ENCODE measurements at places on chromosomes 6 and 20.

DNA sequence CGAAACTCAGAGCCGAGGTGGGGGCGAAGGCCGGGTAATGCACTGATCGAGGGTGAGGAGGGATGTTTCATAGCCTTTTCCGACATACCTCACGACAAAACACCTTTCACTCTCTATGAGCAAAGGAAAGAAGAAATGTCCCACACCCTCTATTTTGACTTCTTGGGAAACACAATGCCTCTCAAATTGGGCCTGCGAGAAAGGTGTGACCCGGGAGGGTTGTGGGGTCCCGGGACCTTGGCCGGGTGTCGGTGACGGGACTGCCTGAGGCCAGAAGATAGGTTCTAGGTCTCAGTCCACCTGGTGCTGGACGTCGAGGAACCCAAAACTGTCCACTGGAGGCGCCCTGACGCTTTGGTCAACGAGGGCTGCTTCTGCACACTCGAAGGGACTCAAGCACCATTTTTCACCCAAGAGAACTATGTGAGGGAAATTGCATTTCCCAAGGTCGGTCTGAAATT, 41.1 kb upstream of the OSTM1 start:
- DNase-seq, result no peak

- DNase-seq, result no peak
These were observed 66.3 kb downstream of the NCOA3 start for GRCh38 chr20:47568019-47568418.

- DNase-seq, result no peak
These were observed 199.5 kb downstream of the ADGRB3 start for GRCh38 chr6:68834551-68834950.

- no peak for DNase-seq
These were observed 347.3 kb upstream of the CDH4 start for GRCh38 chr20:60904730-60905129.

GRCh38 chr6:165701005-165701404, 38.0 kb upstream of the PDE10A start:
- no peak for DNase-seq

- no peak for DNase-seq
These were observed 518.3 kb downstream of the KIF16B start for GRCh38 chr20:16054985-16055384.

GRCh38 chr6:3297909-3298308, 39.2 kb downstream of the PSMG4 start:
- DNase-seq, result no peak

GRCh38 chr6:6599468-6599873, 11.0 kb downstream of the LY86 start:
- DNase-seq, result no peak

- no peak for DNase-seq
These were observed 13.0 kb upstream of the TGM2 start for GRCh38 chr20:38178065-38178491.

DNA sequence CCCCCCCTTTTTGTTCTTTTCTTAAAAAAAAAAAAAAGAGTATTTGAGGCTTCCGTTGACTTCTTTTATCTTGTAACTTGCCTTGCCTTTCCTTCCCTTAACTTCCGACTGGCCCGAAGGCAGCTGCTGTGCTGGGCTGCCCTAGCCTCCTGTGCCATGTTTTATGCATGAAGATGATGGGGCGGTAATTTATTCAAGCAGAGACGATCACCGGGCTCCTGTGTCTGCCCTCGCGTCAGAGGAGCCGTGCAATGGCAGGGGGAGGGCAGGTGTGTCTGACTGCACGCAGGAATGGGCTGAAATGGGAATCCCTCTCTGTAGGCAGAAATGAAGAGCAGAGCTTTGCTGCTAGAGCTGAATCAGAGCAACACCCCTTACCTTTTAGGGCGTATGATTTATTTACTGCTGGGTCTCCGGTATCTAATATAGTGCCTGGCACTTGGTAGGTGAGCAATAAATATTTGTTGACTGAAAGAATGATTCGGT, 106.3 kb upstream of the RIPOR2 start:
- no peak for DNase-seq

- DNase-seq, result no peak
These were observed 35.2 kb downstream of the PHACTR1 start for GRCh38 chr6:12751694-12752325.

DNA sequence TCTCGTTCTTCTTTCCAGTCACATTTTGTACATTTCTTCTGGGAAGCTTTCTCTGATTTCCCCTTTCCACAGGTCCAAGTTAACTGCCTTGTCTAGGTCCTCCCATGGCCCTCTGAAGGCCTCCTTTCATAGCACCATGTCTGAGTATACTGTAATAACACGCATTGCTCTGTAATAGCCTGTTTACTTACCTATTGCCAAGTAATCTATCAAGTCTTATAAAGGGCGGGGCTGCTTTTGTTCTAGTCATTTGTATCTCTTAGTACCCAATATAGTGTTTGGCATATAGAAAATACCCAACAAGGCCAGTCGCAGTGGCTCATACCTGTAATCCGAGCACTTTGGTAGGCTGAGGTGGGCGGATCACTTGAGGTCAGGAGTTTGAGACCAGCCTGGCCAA, 17.9 kb downstream of the PTPN1 start:
- no peak for DNase-seq

GRCh38 chr20:24469116-24469893, at the start of gene SYNDIG1:
TSS of gene SYNDIG1 (plus strand) at chr20:24469629. CDS start at chr20:24543098, 73,469 bp downstream.
- no peak for DNase-seq

DNA sequence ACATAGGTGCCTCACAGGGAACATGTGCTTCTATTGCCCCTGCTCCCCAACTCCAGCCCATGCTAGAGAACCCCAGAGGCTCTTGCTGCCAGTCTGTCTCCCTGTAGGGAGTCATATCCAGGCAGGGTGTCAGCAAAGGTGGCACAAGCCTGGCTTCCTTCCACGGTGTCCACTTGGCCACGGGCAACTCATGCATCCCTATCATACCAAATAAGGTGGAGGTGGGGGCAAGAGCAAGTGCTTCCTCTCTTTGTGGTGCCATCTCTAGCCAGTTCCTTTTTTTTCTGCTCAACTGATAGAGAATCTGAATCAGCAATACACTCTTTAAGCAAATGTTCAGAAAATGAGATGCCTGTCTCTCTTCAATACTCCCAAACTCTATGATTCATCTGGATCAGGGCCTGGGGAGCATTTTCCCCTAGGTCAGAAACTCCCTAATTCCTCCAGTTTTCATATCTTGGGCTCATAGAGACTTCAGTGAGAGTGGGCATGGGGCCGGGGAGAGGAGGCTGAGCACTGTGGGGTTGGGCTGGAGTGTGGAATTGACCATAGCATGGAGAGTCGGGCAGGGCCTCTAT, 105.1 kb upstream of the GPR6 start:
- DNase-seq, result no peak

DNA sequence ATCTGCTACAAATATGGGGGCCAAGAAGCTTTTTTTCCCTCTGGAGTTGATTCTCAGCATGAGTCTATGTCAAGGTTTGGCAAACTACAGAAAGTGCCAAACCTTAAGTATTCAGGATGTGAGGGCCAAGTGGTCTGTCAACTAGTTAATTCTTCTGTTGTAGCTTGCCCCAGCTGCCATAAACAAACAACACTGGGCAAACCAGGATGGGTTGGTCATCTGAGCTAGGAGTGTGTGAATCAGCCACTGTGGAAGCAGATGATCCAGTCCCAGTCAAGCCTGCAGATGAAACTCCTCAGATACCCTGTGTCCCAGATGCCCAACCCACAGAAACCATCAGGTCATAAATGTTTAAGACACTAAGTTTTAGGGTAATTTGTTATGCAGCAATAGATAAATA, 103.0 kb upstream of the MOCS1 start:
- no peak for DNase-seq

GRCh38 chr20:24761220-24762065, 187.6 kb upstream of the CST7 start:
- DNase-seq, result no peak

DNA sequence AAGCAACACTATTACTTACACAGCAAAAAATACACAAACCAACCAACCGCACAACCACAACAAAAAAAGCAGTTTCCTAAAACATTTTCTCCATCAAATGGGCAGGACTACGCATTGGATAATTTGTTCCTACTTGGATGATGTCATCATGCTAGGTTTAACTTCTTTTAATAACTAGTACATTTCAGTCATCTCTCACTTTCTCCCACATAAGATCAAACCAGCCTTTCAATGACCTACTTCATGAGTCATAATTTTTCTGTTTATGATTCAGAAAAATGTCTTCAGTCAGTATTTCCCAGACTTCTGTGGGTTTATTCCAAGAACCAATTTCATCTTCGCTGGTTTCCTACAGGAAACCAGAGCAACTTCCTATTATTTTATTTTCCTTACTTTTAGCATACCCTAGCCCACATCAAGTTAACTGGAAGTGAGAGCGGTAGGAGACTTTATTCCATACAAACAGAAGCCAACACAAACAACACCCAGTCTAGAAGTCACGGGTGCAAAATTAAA, 134.2 kb downstream of the GMDS start:
- DNase-seq, result no peak

Data from CD8-positive, alpha-beta T cell (primary cell).